ENCODE measurements at places on chromosomes 12 and 14. TPM values are rescaled to one million over a fixed set of nuclear protein-coding genes. Genes with fewer than 3 reads are reported as not detected.

DNA sequence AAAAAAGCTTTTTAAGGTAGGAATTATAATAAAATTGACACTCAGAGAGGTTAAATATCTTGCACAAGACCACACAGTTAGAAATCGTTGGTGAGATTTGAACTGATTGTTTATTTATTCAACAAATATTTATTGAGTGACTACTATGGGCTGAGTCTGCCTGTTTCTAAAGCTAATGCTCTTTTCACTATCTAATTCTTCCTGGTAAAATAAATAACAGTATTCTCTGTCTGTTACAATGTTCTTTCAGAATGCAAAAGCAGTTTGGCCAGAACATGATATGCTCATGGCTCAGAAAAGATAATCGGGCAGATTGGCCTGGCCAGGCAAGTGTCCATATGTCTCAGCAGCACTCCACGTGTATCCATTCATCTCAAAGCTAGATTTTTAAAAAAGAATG, 82.0 kb downstream of the BTG1 start:
- no peaks in the 10 kb centered on the region for H3K36me3 ChIP-seq
- H3K27me3 ChIP-seq = no peaks in the 10 kb centered on the region
- no peak for DNase-seq
- no peak overlapping the region for H3K27ac ChIP-seq
- H3K4me1 ChIP-seq = no peaks in the 10 kb centered on the region

DNA sequence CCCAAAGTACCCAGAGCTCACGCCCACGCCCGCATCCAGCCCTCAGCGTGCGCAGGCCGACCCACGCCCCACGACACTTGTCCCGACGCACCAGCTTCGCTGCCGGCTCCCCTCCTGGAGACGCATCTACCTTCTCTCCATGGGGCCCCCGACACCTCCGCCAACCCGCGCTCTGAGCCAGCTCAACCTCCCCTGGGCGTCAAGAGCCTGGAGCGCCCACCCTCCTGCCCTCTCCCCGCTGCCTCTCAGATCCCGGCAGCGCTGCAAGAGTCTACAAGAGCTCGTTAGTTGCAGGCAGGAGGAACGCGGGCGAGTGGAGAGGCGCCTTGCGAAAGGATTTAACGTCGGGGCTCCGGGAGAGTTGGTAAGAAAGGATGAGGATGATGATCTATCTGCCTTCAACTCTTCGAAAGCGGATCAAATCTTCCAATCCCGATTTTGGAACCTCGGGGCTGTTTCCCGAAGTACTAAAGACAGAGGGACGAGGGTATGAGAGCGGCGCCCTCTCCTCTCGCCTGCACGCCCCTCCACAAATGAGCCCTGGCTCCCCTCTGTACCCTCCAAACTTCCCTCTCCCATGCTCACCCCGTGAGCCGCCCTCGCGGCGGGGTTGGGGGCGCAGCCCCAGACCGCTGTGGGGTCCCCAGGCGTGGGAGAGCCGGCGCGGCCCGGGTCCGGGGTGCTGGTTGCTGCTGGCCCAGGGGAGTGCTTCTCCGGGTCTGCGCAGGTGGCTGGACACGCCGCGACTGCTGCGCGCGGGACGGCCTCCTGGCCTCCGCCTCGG, 979 bp downstream of the LTBP2 start:
- no peak overlapping the region for H3K27ac ChIP-seq
- no peak overlapping the region for H3K4me3 ChIP-seq
- H3K4me1 ChIP-seq = peaks cover 18% of the 10 kb centered on the region
- H3K27me3 ChIP-seq = no peaks in the 10 kb centered on the region

DNA sequence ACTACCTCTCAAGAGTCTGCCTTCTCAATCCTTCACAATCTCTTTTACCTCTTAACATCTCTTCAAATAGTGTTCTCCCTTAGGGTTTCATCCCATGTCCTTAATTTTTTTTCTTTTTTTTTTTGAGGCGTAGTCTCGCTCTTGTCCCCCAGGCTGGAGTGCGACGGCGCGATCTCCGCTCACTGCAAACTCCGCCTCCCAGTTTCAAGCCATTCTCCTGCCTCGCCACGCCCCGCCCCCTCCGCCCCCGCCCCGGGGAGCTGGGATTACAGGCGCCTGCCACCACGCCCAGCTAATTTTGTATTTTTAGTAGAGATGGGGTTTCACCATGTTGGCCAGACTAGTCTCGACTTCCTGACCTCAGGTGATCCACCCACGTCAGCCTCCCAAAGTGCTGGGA, 7.0 kb upstream of the BCAT1 start:
- no peak for DNase-seq
- no peak overlapping the region for H3K4me3 ChIP-seq
- no peaks in the 10 kb centered on the region for H3K27me3 ChIP-seq
- no peak overlapping the region for H3K27ac ChIP-seq
- no peaks in the 10 kb centered on the region for H3K36me3 ChIP-seq

GRCh38 chr14:52354242-52354641, 40.1 kb downstream of the PTGER2 start:
- H3K27me3 ChIP-seq = no peaks in the 10 kb centered on the region
- H3K4me1 ChIP-seq = peaks cover 53% of the 10 kb centered on the region
- H3K36me3 ChIP-seq = no peaks in the 10 kb centered on the region
- H3K4me3 ChIP-seq = no peak overlapping the region
- no peak overlapping the region for H3K27ac ChIP-seq

DNA sequence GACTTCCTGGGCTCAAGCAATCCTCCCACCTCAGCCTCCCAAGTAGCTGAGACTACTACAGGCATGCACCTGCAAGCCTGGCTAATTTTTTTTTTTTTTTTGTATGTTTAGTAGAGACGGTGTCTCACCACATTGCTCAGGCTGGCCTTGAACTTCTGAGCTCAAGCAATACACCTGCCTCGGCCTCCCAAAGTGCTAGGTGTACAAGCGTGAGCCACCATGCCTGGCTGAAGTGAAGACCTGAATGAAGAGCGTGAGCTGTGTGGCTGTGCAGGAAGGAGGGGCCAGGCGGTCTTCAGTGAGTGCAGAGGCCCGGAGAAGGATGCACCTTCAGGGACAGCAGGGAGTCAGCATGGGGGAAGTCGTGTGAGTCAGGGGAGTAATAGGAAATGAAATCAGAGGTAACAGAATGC, 14.9 kb upstream of the NFKBIA start:
- H3K27me3 ChIP-seq = no peaks in the 10 kb centered on the region
- H3K4me1 ChIP-seq = peaks cover 9% of the 10 kb centered on the region
- no peak overlapping the region for H3K4me3 ChIP-seq
- DNase-seq = no peak
- H3K36me3 ChIP-seq = no peaks in the 10 kb centered on the region
- no peak overlapping the region for H3K27ac ChIP-seq

DNA sequence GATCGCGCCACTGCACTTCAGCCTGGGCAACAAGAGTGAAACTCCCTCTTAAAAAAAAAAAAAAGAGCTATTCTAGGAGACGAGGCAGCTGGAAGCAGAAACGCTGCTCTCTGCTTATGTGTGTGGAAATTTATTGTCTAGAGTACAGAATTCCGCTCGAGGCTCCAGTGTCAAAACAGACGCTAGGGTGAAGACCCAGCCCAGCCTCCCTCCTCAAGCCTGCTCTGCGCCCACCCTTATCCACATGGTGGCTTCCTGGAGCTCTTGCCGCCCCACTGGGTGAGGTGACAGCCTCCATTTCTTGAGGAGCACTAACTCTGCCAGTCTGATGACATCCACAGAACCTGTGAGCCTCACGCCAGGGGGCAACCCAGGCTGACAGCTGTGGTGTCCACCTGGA, 49.5 kb upstream of the DLK1 start:
- H3K27ac ChIP-seq = peak overlapping the region; percentile 99
- no peaks in the 10 kb centered on the region for H3K27me3 ChIP-seq
- peak; percentile 61 for DNase-seq
- no peaks in the 10 kb centered on the region for H3K36me3 ChIP-seq

CEBPE gene
- total RNA-seq = not detected

MYH7 gene
- 0.23 TPM for total RNA-seq
